CD8-positive, alpha-beta memory T cell (primary cell): ENCODE measurements at places on chromosomes 4 and X.

DNA sequence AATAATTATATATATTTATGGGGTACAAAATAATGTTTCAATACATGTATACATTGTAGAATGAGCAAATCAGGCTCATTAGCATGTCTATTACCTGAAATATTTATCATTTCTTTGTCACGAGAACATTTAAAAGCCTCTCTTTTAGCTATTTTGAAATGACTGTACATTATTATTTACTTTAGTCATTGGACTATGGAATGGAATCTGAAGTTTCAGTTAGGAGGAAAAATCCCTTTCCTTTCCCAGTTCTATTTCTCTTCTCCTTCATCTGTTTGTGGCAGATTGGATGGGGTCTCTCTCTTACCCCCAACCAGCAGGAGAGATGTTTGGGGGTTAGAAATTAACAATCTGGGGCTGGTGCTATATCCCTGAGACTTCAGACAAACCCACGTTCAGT is 292.5 kb upstream of the SFRP2 start:
- no peak for DNase-seq

DNA sequence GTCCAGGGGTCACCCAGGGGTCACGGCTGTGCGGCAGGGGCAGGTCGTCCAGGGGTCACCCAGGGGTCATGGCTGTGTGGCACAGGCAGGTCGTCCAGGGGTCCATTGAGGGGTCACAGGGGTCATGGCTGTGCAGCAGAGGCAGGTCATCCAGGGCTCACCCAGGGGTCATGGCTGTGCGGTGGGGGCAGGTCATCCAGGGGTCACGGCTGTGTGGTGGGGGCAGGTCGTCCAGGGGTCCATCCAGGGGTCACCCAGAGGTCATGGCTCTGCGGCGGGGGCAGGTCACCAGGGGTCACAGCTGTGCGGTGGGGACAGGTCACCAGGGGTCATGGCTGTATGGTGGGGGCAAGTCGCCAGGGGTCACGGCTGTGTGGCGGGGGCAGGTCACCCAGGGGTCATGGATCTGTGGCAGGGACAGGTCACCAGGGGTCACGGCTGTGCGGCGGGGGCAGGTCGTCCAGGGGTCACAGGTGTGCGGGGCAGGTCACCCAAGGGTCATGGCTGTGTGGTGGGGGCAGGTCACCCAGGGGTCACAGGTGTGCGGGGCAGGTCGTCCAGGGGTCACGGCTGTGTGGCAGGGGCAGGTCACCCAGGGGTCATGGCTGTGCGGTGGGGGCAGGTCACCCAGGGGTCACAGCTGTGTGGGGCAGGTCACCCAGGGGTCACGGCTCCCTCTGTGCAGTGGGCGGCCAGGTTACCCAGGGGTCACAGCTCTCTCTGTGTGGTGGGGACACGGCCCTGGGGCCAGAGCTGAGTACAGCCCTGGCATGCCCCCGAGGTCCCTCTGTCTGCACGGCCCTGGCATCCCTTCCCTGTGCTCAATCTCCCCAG is 16.0 kb downstream of the ATP5ME start:
- DNase-seq = no peak

DNA sequence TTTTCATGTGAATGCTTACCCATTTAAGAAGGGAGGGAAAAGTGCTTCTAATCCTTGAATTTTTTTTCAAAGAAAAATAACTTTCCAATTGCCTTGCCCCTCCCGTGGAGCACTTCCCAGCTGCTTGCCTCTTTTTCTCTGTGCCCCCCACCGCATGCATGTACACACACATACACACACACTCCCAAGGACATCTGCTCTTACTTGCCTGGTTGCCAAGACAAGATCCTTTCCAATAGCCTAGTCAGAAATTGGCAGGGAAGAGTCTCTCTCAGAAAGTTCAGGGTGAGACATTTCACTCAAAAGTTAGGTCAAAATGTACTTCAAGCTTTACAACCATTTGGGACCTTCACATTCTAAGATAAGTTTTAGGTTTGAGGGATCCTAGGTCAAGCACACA is 10.9 kb downstream of the HHIP start:
- no peak for DNase-seq

DNA sequence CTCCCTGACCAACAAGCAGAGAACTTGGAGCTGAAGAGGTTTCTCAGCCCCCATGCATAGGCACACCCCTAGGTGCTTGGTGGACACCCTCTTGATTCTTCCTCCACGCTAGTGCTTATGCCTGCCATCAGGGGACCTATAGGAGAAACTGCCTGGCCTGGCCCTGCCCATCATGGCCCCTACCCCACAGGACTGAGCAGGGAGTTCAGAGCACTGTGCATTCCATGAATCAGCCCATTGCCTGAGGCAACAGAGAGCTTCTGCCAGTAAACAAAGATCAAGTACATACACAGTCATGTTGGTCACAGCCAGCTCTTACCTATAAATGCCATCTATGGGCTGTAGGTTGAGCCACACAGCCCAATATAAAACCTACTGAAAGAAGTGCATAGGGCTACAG is 99.1 kb upstream of the EDNRA start:
- no peak for DNase-seq

DNA sequence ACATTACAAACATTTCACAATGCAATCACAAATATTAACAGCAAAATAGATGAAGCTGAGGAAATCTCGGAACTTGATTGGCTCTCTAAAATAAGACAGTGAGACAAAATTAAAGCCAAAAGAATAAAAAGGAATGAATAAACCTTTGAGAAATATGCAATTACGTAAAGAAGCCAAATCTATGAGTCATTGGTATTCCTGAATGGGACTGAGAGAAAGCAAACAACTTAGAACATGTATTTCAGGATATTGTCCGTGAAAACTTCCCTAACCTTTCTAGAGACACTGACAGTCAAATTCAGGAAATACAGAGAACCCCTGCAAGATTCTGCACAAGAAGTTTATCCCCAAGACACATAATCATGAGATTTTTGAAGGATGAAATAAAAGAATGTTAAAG is 48.4 kb upstream of the SPANXN2 start:
- DNase-seq = no peak

GRCh38 chr4:3220476-3221183 is 28.3 kb upstream of the MSANTD1 start:
- DNase-seq = no peak

DNA sequence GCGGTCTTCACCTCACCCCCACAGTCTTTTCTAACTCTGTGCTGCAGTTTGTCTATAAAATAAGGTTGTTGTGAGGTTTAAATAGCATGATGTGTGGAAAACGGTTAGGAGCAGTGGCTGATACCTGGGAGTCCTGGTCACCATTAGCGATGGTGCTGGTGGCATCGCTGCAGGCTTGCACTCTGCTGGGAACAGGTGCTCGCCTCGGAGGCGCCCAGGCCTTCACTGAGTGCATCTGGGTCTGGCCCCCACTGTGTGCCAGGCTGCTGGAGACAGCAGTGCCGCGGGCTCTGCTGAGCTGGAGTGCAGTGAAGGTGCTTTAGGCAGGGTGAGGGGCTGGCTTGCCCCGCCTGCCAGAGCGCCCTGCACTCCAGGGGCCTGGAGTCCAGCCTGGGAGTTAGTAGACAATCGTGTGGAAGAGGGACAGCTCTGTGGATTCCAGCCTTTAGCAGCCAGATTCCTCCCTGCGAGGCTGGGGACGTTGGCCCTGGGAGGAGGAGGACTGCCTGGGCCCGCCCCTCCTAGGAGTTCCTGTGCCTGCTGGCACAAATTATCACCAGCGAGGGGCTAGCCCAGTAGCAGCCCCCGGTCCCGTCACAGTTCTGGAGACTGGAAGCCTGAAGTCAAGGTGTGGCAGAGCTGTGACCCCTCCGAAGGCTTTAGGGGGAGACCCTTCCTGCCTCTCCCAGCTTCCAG is 7.3 kb downstream of the RGS12 start:
- DNase-seq = no peak

DNA sequence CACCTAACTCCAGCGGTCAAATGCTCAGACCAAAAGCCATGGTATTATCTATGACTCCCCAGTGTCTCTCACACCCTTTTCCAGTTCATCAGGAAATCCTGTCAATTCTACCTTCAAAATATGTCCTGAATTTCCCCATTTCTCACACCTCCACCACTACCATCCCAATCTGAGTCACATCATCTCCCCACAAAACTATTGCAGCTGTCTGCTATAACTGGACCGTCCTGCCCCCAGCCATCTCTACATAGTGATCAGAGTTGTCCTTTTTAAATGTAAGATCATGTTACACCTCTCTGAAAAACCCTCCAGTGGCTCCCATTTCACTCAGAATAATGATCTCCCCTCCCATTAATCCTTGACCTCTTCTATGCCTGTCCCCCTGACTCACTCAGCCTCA is 6.8 kb upstream of the ODAPH start:
- no peak for DNase-seq

DNA sequence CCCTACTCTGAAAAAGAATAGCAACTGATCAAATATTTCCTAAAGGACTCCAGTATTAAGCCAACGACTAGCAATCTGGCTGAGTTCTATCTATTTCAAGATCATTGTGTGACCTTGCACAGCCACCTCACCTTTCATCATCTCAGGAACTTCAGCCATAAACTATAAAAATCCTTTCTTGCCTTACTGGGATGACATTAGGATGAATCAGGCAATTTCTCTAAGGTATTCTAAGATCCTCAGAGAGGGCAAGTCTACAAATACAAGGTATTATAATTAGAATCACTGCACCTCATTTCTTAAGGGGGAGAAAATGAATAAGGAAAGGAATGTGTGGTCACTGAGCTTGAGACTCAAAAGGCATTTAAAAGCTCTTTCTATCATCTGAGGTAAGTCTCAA is 152.6 kb downstream of the GRIA3 start:
- no peak for DNase-seq

- no peak for DNase-seq
Measured at GRCh38 chr4:109877400-109877799, 29.5 kb downstream of the LRIT3 start.

DNA sequence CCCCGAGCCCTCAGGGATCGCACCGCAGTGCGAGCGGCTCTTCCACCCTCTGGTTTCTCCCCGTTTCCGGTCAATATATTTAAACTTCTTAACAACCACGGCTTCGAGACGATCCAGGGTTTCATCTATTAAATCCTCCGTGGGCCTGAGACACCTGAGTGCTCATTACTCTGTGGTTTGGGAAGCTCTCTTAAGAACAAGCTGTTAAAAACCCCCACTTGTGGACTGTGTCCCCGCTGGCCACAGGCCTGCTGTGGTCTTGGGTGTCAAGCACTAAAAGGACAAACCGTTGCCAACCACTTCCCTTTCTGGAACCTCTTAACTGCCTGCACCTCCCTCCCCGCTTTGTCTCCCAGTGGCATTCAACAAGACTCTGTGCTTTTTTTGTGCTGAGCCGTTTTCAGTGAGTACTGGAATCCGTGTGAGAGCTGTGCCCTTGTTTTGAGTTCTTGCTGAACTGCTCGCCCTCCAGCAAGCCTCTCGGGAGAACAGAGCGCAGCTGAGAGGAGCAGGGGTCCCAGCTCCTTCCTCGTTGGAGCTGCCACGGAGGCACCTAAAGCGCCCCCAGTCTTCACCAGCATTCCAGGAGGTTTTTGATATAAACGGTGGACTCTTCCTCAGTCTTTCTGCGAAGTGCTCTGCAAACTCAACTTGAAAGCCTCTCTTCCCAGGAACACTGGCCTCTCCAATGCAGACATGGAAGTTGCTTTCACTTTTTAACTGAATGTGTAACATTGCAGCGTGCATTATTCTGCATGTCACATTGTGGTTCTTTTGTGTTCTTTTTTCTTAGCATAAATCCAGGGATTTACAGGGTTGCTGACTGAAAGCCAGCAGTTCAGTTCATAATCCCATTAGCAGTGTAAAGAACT is 691 bp upstream of the IGFBP7 start:
- DNase-seq = no peak

DNA sequence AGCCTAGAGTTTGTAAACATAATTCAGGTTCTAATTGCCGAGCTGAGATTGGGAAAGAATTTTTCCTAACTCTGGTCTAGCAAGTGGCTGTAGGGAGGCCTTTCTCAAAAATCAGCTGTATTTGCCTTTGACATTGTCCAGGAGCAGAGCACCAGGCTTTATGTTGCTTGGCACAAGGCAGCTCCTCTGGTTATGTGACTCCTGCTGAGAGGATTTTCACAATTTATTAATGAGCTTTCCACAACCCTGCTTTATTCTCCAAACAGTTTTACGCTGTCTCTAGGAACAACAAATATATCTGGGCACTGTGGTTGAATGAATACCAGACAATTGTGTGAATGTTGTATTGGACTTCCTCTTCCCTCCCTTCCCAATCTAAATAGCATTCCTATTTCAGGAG is 14.9 kb downstream of the LSM6 start:
- DNase-seq = no peak

GRCh38 chrX:18173494-18174180 is 47.0 kb downstream of the BEND2 start:
- no peak for DNase-seq

GRCh38 chrX:122582280-122582974 is 601.7 kb upstream of the GRIA3 start:
- DNase-seq = no peak

GRCh38 chrX:107454302-107454701 is 4.8 kb downstream of the FRMPD3 start:
- peak; percentile 1 for DNase-seq

- DNase-seq = no peak
Measured at GRCh38 chr4:96347582-96347981, 507.7 kb downstream of the PDHA2 start.

- no peak for DNase-seq
Measured at GRCh38 chr4:71126719-71127118, 133.3 kb downstream of the DCK start.

GRCh38 chr4:26141051-26141721 is 179.6 kb upstream of the RBPJ start:
- no peak for DNase-seq

DNA sequence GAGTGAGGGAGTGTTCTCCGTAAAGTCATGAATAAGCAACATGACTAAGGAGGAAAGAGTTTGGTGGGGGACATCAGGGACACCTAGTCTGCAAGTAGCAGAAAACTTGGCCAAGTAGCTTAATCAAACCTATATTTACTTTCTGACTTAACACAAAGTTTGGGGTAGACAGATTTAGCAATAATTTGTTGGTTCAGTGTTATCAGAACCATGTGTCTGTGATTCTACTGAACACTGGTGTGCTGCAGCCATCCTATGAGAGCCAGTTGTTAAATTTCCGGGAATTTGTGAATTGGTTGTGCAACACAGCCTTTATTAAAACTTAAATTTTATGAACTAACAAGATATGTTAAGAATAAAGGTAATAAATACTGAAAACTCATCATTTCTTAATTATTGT is 469.3 kb downstream of the C4orf33 start:
- no peak for DNase-seq

- no peak for DNase-seq
Measured at GRCh38 chrX:136262812-136263315, 11.7 kb upstream of the MAP7D3 start.

- no peak for DNase-seq
Measured at GRCh38 chr4:4681653-4682052, 139.8 kb upstream of the STX18 start.

DNA sequence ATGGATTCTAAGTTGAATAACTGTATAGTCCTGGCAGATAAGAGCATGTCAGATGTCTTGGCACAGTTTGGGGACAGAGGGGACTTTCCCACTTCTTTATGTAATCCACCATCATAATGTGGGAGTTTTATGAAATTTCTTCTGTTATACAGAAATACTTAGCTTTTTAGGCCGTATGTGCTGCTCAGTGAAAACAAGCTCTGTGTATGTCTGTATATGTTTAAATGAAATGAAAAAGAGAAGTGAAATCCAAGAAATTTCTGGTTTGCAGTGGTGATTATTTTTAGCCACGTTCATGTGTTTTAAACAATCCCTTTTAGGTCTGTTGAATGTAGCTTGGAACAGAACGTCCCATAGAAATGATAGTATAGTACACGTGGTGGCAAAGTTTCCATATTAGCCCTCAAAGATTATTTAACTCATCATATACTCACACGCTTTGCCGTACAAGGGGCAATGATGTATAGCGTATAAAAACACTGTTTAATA is 41.0 kb downstream of the GAB1 start:
- no peak for DNase-seq
